ENCODE measurements at places on chromosomes 2 and 18.

DNA sequence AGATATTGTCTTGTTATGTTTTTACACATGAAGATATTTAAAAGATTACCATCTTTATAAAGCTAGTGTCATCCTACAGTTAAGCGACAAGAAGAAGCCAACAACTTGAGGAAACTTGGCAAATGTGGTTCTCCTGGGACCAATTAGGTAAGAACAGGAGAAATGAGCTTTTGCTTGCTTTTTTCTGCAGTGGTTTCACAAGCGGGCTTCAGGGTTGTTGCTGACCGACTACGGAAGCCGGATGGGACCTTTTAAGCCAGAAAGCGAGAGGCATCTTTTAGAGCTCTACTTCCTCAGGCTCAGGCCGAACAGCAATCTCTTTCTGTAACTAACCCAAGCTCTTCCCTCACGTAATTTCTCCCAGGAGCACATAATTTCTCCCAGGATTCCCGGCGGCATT is 256.5 kb downstream of the CNTNAP5 start:
- DNase-seq = no peak

GRCh38 chr2:181810823-181811695 is 80.5 kb upstream of the ITPRID2 start:
- no peak for DNase-seq

GRCh38 chr18:59220164-59220783 is 316 bp downstream of the GRP start:
- no peak for DNase-seq

DNA sequence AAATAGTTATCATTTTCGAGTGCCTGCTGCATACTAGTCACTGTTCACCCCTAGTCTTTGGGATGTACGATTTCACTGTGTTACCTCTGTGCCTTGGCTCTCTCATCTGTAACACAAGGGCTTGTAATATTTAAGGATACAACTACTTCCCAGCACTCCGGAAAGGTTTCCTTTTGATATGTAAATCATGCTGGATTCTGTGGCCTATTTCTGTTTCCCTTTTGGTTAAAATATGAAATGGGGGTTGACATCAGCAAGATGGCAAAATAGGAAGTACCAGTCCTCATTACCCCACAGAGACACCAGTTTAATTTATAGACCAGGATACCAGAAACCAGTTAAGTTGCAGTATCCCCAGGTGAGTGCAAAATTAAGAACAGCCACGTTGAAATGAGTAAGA is 23.5 kb downstream of the PSMG2 start:
- no peak for DNase-seq

- no peak for DNase-seq
These were observed 1167.9 kb downstream of the DSC3 start for GRCh38 chr18:29874519-29875098.

All from DMS 273 treated with DMSO at 0.1 percent for 48 hours (cell line).